ENCODE measurements at places on chromosomes 11 and 22. TPM values are rescaled to one million over a fixed set of nuclear protein-coding genes. Genes with fewer than 3 reads are reported as not detected.

- peak; percentile 16 for DNase-seq
Observed at GRCh38 chr11:108697872-108698473, 33.1 kb downstream of the DDX10 start.

The ASCC2 gene
- total RNA-seq: 54.7 TPM

- no peak for DNase-seq
Observed at GRCh38 chr22:37805810-37806277, 1.9 kb upstream of the GCAT start.

The CASP5 gene
- total RNA-seq: not detected

GRCh38 chr11:47724041-47724729, 9.0 kb upstream of the AGBL2 start:
- DNase-seq: no peak

GRCh38 chr11:128392259-128392658, 195.1 kb downstream of the ETS1 start:
- DNase-seq: no peak

All from foreskin keratinocyte (primary cell).